Stimulated activated CD4-positive, alpha-beta T cell treated with anti-CD3 and anti-CD28 coated beads, TNF-alpha, amount 100 ng/mL, for 24 hours (primary cell): ENCODE measurements at places on chromosomes 6 and 20.

GRCh38 chr20:58971429-58971828 is 9.6 kb upstream of the NELFCD start:
- no peak for DNase-seq

- DNase-seq: no peak
Observed at GRCh38 chr6:151370509-151371078, 20.8 kb downstream of the ZBTB2 start.

GRCh38 chr20:19451923-19452295 is 239.5 kb downstream of the SLC24A3 start:
- no peak for DNase-seq

DNA sequence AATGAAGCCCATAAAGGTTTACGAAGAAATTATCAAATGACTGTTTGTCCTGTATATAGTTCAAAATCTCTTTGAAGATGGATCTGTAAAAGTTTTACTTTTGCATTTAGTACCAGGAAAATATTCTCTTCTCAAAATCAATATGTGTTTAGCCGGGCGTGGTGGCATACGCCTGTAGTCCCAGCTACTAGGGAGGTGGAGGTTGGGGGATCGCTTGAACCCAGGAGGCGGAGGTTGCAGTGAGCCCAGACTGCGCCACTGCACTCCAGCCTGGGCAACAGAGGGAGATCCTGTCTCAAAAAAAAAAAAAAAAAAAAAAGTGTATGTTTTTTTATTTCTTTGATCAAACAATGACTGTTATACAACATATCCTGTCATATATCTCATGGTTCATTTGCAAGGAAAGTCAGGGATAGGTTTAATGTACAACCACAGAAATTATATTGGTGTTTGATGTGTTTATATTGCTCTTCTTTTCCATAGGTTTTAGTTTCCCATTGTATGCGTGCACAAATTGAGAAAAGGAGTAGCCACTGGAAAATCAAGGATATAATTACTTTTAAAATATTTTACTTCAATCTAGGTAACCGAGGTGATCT is 40.1 kb downstream of the SOX4 start:
- DNase-seq: no peak

GRCh38 chr20:33391722-33392415 is 9.4 kb downstream of the CDK5RAP1 start:
- DNase-seq: no peak

DNA sequence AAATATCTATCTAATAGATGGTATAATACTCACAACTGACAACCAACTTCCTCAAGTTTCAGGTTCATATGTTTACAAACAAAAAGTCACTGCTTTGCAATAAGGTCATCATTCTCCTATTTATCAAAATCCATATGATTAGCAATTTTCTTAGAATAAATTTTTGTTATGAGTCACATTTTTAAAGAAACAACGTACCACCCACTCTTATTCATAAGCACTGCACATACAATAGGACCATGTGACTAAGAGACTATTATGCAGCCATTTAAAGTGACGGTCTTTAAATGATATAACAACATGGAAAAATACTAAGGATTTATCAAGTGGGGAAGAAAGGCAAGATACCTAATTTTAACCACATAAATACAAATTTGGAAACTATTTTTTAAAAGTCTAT is 40.0 kb downstream of the REPS1 start:
- no peak for DNase-seq
